ENCODE measurements at places on chromosomes 4 and X. TPM values are rescaled to one million over a fixed set of nuclear protein-coding genes. Genes with fewer than 3 reads are reported as not detected.

Gene NSG1
- 16.8 TPM for total RNA-seq

DNA sequence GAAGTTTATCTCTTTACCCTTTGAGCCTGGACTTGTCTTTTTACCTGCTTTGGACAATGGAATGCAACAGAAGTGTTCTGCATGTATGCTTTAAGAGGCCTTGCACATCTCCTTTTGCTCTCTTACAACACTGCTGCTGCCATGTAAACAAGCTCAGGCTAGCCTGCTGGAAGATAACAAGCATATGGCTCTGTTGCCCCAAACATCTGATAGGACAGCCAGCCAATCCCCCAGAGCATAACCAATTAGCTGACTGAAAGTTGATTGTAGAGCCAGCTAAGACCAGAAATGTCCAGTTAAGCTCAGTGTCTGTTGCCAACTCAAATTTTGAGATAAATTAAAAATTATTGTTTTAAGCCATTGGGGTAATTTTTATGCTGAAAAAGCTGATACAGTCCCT is 510.6 kb upstream of the CNKSR2 start:
- DNase-seq = no peak

GRCh38 chrX:153723351-153724251 is 586 bp downstream of the BCAP31 start:
- peak; percentile 50 for DNase-seq

Gene SSX2
- total RNA-seq = not detected

DNA sequence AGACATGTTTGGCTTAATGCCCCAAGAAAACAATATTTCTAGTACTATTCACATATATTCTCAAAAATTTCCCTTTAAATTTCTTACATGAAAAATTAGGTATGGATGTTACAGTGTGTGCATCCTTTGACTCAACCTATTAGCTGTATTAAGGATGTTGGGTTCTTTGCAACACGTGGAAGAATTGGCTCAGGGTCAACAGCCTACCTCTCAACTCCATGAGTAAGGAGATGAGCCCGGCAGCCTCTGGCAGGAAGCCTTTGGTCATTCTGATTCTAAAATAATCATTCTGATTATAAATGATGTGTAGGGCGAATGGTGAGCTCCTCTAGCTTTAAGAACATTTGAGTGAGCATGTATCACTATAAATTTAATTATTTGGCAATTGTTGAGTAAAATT is 148.0 kb upstream of the WDFY3 start:
- DNase-seq = no peak

DNA sequence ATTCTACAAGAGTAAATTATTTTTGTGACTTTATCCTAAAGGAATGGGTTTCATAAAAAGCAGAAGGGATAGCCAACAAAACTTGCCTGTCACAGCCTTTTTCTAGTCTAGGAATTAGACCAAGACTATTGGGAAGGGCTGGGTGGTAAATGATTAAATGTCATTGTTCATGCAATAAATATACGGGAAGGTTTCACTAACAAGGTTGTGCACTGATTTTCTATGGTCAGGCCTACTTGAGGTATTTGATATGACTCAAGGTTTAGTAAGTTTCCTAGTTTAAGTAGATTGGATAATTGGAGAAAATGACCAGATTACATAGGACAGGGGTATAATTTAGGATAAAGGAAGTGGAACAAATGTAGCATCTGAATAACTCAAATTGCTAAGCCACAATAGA is 249.1 kb upstream of the BMP3 start:
- DNase-seq = no peak

Gene MAGEE2
- 0.12 TPM for total RNA-seq

- no peak for DNase-seq
Observed at GRCh38 chr4:107380836-107381438, 339.1 kb downstream of the PAPSS1 start.

Gene SETD7
- total RNA-seq = 52.1 TPM

Gene ZNF827
- 13.3 TPM for total RNA-seq
